Activated naive CD4-positive, alpha-beta T cell treated with anti-CD3 and anti-CD28 coated beads, Interleukin-2, amount 10 ng/mL, durations not matched to agents 7 days and 5 days (primary cell): ENCODE measurements at places on chromosomes 6 and 20.
A peak's percentile ranks its signal among the peaks of the same experiment; 100 is the strongest.

DNA sequence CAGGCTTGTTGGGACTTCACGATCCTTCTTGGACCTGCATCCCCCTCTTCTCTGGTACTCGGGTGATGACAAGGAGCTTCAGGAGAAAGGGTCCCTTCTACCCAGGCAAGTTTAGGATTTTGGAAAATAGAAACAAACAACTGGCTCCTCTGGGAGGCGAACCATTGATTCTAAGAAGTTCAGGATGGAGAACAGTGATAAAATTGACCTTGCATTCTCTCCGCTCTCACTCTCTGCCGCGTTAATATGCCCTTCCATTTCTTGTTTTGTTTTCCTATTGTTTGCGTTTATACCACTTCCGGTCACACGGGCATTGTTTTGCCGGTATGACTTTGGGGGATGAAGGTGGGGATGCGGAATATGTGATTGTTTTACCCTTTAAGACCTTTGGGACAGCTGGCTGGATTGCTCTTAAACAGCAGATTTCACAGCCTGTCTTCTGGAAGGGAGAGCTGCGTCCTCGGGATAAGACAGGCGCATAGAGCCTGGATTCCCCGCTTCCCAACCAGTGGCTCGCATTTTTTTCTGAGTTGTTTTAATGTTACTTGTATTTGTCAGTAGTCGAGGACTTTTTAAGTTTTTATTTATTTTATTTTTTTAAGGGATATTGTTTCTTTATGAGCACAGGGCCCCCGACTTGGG, 144.3 kb upstream of the ZNF184 start:
- peak overlapping the region; percentile 24 for H3K4me3 ChIP-seq
- peaks cover 49% of the 10 kb centered on the region for H3K27me3 ChIP-seq
- DNase-seq, result no peak

- no peaks in the 10 kb centered on the region for H3K36me3 ChIP-seq
- no peaks in the 10 kb centered on the region for H3K4me1 ChIP-seq
- no peak overlapping the region for H3K27ac ChIP-seq
- no peak overlapping the region for H3K4me3 ChIP-seq
- peaks cover 20% of the 10 kb centered on the region for H3K27me3 ChIP-seq
- DNase-seq, result no peak
Observed at GRCh38 chr6:151310279-151310678, 70.5 kb downstream of the AKAP12 start.

DNA sequence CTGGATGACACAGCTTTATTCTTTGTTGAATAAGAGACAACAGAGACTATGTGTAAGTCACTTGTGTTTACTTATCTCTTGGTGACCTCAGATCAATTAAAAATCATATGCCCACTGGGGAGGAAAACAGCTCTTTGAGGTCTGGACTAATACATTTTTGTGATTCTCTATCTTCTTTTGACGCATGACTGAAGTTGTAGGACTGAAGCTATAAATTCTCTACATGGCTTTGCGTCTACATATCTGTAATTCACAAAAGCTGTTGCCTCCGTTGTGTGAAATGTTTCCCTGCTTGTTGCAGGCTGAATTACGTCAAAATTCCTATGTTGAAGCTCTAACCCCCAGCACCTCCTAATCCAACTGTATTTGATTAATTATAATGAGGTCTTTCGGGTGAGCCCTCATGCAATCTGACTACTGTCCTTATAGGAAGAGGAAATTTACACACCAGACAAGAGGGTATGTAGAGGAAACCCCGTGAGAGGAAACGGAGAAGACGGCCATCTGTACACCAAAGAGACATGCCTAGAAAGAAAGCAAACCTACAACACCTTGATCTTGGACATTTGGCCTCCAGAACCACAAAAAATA, 481.6 kb downstream of the PRKN start:
- no peaks in the 10 kb centered on the region for H3K4me1 ChIP-seq
- H3K27ac ChIP-seq, result no peak overlapping the region
- H3K4me3 ChIP-seq, result no peak overlapping the region
- DNase-seq, result no peak
- no peaks in the 10 kb centered on the region for H3K36me3 ChIP-seq

DNA sequence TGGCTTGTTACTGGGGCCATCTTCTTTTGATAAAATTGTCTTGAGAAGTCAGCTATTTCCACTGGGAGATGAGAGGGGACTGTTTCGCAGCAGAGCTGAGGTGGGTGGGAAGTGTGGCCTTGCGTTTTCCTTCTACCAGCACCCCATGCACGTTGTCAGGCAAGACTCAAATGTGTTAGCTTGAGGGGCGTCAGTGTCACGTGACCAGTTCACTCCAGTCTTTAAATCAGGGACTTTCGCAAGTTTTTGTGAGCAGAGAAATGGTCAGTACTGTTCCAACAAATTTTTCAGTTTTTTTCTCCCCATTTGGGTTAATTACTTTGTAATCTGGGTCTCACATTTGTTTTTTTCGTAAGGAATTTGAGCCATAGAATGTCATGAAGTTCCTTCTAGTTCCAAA, 20.7 kb upstream of the ADRM1 start:
- peaks cover 25% of the 10 kb centered on the region for H3K36me3 ChIP-seq
- no peaks in the 10 kb centered on the region for H3K4me1 ChIP-seq
- no peak overlapping the region for H3K4me3 ChIP-seq
- no peak overlapping the region for H3K27ac ChIP-seq
- DNase-seq, result no peak

DNA sequence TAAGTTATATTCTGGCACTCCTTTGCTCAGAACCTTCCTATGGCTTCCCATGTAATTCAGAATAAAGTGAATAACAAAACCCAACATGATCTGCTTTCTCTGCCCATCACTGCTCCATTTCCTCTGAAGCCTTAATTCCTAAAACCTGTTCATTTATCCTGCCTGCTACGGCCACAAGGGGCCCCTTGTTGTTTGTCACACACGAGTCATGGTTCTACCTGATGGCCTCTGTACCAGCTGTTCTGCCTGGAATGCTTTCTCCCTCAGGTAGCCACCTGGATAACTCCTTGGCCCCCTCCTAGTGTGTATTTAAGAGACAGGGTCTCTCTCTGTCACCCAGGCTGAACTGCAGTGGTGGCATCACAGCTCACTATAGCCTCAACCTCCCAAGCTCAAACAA, 26.8 kb downstream of the ERGIC3 start:
- H3K4me3 ChIP-seq, result no peak overlapping the region
- H3K4me1 ChIP-seq, result no peaks in the 10 kb centered on the region
- no peak overlapping the region for H3K27ac ChIP-seq
- DNase-seq, result peak; percentile 31
- peaks cover 2% of the 10 kb centered on the region for H3K36me3 ChIP-seq

DNA sequence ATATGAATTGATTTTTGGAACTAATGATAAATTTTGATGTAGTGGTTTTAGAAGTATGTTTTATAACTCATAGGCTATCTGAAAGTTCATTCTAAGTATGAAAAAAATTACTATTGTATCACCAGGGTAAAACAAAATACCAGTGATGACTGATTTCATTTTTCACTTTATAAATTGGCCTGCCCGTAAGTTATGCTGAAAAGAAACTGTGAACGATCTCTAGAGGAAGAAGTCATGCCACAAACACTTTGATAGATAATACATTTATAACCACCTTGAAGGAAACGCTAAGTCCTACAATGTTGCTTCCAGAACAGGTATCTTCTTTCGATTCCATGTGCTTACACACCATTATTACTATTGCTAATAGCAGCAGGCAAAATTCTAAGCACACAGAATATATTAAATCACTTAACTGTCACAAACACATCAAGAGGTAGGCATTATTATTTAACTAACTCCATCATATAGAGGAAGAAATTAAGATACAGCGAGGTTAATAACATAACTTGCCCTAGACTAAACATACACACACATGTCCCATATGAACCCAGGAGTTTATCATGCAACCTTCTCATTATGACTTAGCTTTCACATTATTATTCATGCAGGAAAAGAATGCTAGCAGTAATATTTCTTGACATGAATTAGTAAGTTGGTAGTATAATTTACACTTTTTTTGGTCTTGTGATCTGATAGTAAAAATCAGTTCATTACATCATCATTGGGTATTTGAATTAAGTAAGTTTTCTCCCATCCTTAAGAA, 44.7 kb downstream of the RGS17 start:
- H3K27ac ChIP-seq, result no peak overlapping the region
- DNase-seq, result no peak
- no peaks in the 10 kb centered on the region for H3K36me3 ChIP-seq
- no peaks in the 10 kb centered on the region for H3K27me3 ChIP-seq
- no peak overlapping the region for H3K4me3 ChIP-seq
- H3K4me1 ChIP-seq, result no peaks in the 10 kb centered on the region

DNA sequence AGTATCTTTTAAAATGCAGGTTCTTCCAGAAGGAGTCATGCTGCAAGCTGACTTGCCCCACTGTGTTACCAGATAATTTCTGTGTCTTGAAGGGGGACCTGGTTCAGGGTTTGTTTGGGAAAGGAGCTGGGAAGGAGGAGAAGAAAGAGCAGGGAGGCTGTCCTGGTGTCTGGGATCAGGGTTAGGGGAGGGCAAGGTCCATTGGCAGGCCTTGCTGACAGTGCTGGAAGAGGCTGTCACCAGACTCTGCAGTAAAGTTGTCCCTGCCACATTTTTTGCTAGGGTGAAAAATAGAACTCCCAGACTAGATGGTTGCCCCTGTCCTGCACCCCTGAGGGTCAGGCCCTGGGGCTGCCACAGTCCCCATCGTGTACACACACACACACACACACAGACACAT, 14.9 kb downstream of the GLP1R start:
- DNase-seq, result no peak
- no peak overlapping the region for H3K4me3 ChIP-seq
- peaks cover 44% of the 10 kb centered on the region for H3K27me3 ChIP-seq
- H3K36me3 ChIP-seq, result no peaks in the 10 kb centered on the region
- no peaks in the 10 kb centered on the region for H3K4me1 ChIP-seq

- H3K27ac ChIP-seq, result no peak overlapping the region
- no peak overlapping the region for H3K4me3 ChIP-seq
- peaks cover 24% of the 10 kb centered on the region for H3K27me3 ChIP-seq
- no peaks in the 10 kb centered on the region for H3K4me1 ChIP-seq
- H3K36me3 ChIP-seq, result no peaks in the 10 kb centered on the region
Observed at GRCh38 chr6:170257376-170257775, 33.5 kb downstream of the DLL1 start.

DNA sequence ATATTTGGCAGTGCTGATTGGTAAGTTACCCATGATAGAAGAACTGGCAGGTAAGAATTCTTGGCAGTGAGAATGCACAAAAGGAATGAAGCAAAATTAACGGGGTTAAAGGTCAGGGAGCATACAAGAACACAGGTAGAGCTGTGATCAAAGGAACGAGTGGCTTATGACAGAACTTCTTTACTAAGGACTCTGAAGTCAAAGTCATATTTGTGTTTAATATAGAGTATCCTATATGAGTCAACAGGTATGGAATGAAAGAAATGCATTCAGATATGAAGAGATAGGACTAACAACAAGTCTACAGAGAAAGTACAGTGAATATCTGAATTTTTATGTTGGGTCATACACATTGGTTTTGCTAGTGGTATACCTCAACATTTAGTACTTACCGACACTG, 209.0 kb upstream of the CITED2 start:
- peaks cover 19% of the 10 kb centered on the region for H3K4me1 ChIP-seq
- no peak overlapping the region for H3K27ac ChIP-seq
- no peaks in the 10 kb centered on the region for H3K36me3 ChIP-seq
- DNase-seq, result no peak
- peaks cover 6% of the 10 kb centered on the region for H3K27me3 ChIP-seq

DNA sequence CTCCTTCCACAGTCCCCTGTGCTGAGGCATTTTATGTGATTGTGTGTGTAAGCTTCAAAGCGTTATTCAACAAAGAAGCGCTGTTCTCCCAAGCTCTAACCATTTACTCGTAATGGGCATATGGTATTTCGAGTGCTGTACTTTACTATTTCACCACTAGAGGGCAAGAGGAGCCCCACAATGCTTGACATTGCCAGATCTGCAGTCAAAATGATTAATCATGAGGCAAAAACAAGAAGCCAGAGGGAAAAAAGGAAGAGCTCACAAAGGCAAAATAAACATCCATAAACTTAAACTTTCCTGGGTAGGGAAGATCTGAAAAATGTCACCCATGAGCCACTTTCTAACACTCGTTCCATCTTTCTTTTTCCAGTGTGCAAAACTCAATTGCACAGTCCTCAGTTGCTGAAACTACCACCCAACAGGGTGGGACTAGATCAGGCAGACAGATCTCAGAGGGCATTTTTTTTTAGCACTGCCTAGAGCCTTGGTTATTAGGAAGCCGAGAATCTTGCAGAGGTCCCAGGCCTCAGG, 215.0 kb upstream of the PLCB4 start:
- H3K36me3 ChIP-seq, result no peaks in the 10 kb centered on the region
- H3K27me3 ChIP-seq, result no peaks in the 10 kb centered on the region
- no peaks in the 10 kb centered on the region for H3K4me1 ChIP-seq
- H3K27ac ChIP-seq, result no peak overlapping the region

- no peak overlapping the region for H3K4me3 ChIP-seq
- DNase-seq, result no peak
- H3K27ac ChIP-seq, result no peak overlapping the region
- H3K27me3 ChIP-seq, result peaks cover 7% of the 10 kb centered on the region
Observed at GRCh38 chr6:11428895-11429294, 108.7 kb upstream of the TMEM170B start.

DNA sequence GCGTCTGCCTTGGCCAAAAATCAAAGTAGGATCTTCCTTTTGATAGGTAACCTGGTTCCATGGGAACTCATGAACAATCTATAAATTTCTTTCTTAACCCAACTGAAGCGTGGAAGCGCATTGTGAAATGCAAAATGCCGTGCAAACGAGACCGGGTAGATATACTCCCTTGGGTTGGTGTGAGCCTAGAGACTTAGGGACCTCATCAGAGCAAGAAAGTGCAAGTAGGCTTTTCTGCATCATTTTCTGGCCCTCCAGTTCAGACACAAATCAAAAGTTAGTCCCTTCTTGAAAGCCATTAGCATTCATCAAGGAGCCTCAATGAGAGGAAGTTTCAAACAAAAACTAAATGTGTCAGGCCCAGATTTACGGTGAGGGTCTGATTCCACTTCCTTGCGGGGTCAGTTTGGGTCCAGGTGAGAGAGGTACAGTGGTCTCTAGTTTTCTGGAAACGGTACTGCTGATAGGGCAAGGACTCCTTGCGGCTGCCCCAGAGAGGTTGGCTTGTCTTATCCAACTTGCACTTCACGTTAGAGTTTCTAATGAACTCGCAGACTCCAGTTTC, 5.3 kb upstream of the ZNF184 start:
- peaks cover 11% of the 10 kb centered on the region for H3K4me1 ChIP-seq
- H3K27me3 ChIP-seq, result peaks cover 9% of the 10 kb centered on the region
- H3K36me3 ChIP-seq, result peaks cover 2% of the 10 kb centered on the region
- DNase-seq, result no peak

- DNase-seq, result no peak
- H3K4me3 ChIP-seq, result no peak overlapping the region
- no peaks in the 10 kb centered on the region for H3K27me3 ChIP-seq
- no peak overlapping the region for H3K27ac ChIP-seq
Observed at GRCh38 chr6:126308362-126308761, 31.6 kb upstream of the CENPW start.

- peaks cover 58% of the 10 kb centered on the region for H3K4me1 ChIP-seq
- no peak for DNase-seq
- H3K27ac ChIP-seq, result no peak overlapping the region
- no peaks in the 10 kb centered on the region for H3K27me3 ChIP-seq
- no peak overlapping the region for H3K4me3 ChIP-seq
- H3K36me3 ChIP-seq, result peaks cover 58% of the 10 kb centered on the region
Observed at GRCh38 chr20:38853759-38854158, 48.3 kb downstream of the PPP1R16B start.

- H3K27me3 ChIP-seq, result peaks cover 3% of the 10 kb centered on the region
- DNase-seq, result peak; percentile 24
- no peak overlapping the region for H3K27ac ChIP-seq
- H3K4me3 ChIP-seq, result no peak overlapping the region
- H3K36me3 ChIP-seq, result no peaks in the 10 kb centered on the region
Observed at GRCh38 chr20:10316582-10316981, 98.0 kb downstream of the SNAP25 start.
